Lower lobe of right lung (tissue), 2 donors: ENCODE measurements at places on chromosomes 7 and 10.

- no peak for DNase-seq
Observed at GRCh38 chr7:144575456-144575855, 172.0 kb upstream of the NOBOX start.

GRCh38 chr7:113677811-113678210 is 241.0 kb downstream of the PPP1R3A start:
- DNase-seq, result no peak

- DNase-seq, result no peak
Observed at GRCh38 chr7:139181404-139181803, 49.6 kb upstream of the UBN2 start.

- no peak for DNase-seq
Observed at GRCh38 chr7:29372351-29373090, 177.9 kb downstream of the CHN2 start.

- DNase-seq, result no peak
Observed at GRCh38 chr7:30630986-30631385, 36.3 kb downstream of the GARS1 start.

DNA sequence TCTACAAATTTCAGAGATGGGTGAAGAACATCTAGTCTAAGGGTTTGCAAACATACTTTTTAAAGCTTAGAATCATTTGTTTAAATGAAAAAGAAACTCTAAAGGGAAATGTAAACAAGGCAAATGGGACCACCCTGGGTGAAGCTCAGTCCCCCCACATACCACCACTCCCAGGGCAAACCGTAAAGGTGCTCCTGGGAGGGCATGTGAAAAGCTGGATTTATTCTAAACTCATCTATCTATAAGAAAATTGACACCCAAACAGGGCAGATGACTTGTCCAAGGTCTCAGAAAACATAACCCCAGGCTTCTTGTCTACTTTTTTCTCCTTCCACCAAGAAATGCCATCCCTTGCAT is 223.3 kb upstream of the PRKCQ start:
- DNase-seq, result no peak

DNA sequence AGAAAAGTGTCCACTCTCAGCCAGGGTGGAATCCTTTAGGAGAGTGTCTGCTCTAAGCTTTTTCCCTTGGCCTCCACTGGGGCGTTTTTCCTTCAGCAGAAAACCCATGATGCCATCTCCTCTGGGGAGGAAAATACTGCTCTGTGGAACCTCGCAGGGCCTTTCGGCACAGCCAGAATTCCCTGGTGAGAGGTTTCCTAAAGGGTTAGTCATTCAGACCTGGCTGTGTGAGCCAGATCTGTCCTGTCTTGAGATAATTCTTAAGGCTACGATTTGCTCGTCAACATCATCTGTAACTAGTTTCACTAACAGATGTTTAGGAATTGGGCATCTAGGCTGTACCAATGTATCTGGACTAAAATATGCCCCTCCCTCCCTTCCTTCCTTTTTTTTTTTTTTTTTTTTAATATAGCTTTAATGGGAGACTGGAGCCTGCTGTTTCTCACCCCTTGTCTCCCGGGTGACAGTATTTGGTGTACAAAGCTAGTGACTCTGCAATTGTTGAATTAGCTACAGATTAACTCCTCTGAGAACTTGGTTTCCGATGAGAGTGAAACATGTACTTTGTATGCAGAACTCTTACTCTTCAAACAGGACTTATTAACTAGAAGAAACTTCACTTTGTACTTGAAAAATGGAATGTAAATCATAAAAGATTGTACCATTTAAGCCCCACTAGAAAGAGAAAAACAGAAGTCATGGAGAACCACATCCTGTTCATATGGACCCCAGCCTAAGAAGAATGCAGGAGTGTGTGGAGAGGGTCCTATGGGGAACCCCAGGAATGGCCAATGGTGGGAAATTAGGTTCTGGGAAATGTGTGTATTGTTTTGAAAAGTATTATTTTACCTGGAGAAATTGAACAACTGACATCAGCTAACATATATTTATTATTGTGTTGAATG is 230.9 kb downstream of the CAMK1D start:
- DNase-seq, result no peak

GRCh38 chr10:22386503-22386902 is 41.2 kb downstream of the SPAG6 start:
- DNase-seq, result no peak

DNA sequence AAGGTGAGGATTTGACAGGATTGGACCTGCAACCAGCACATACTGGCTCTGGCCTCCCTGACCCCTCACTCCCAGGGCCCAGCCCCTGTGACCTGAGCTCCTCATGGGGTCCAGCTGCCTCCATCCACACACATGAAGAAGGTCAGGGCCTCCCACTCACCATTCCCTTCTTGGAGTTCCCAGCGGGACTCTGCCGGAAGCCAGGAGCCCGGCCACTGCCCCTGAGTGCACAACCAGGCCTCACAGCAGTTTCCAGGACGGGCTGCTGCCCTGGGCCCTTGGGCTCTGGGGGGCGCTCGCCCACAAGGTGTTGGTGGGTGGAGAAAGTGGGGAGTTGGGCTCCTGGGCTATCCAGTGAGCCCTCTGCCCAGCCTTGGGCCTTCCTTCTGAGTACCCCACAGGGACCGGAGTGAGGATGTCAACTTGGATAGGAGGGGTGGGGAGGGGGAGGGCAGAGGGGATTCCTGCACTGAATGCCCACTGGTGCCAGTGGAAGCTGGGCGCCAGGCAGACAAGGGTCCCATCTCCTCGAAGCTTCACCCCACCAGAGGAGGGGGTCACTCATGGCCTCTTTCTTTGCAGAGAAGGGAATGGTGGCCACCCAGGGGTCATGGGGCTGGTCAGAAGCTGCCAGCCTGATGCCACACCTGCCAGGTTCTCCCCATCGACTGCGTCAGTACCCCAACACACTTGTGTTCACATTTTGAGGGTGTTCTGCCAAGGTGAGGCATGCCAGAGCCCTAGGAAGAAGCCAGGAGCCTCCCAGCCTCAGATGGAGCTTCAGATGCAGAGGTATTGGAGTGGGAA is 115.3 kb downstream of the PTPN20 start:
- peak; percentile 31 for DNase-seq

DNA sequence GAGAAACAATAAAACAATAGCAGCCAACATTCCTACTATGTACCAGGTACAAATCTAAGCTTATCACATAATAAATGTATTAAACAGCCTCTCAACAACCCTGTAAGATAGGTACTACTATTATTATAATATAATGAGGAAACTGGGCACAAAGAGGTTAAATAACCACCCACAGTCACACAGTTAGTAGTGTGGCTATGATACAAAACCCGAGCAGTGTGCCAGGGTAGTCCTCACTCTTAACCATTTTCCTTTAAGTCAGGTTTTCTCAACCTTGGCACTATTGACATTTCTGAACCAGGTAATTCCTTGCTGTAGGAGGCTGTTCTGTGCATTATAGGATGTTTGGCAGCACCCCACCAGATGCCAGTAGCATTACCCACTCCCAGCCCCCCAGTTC is 48.8 kb downstream of the DNAJC1 start:
- DNase-seq, result no peak

- DNase-seq, result no peak
Observed at GRCh38 chr10:22339761-22340328, 5.5 kb upstream of the SPAG6 start.

DNA sequence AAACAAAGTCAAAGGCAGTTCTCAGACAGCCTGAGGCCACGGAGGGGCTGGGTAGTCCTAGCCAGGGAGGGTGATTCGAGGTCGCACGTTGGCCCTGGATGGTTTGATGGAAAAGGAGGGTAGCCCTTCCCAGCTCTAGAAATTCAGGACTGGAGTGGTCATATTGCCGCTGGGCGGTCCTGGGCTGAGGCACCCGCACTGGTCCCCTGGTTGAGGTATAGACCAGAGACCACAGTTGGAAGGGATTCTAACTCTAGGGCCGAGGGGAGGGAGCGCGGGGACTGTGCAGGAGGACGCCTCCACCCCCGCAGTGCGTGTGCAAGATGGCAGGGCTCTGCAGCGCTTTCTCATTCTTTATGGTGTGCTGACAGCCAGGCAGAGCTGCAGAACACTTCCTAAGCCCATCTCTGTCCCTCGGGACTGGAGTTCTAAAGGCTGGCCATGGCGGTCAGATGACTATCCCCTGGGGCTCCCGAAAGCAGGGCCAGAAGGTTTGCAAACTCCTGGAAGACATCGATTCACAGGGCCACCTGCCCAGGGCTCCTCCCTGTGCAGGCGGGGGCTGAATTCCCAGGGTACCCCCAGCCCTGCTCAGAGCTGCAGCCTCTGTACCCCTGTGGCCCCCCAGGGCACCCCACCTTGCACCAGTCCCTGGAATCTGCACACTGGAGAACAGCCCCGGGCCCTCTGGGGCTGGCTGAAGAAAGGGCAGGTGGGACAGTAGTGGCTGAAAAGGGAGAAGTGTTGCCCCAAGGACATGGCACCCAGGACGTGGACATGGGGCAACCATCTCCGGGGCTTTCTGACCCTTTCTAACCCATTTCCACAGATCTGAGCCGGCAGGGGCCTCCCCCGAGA is 51.0 kb upstream of the ELN start:
- DNase-seq, result peak; percentile 22

DNA sequence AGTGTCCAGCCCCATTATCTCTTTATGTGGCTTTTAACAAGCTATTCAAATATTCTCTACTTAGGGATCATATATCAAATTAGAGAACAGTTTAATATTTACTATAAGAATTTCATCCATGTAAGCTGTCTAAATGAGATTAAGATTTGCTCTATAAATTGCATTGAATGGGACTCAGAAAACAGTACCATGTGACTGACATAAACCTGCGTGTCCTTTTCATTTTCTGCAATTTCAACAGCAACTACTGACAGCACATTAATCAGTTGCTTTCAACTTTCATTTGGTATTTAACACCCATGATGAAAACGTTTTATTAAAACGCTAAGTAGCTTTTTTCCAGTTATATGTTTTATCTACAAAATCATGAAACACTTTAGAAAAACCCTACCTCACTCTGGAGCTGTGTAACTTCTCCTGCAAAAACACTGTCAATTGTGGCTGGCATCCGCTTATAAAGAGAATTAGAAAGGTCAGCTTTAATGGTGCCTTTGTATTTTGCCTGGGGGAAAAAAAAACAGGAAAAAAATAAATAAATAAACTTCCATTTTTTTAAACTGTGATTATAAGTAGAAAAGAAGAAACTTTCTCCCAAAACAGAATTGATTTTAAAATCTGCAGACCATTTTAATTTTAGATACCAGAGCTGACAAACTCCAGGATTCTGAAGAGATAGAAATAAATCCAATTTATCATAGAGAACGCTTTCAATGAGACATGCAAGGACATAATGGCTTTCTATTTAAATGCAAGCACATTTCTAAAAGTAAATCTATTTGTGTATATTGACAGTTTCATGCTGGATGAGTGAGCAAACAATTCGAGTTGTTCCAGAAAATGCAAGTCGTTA is 9.2 kb downstream of the NEBL start:
- no peak for DNase-seq

DNA sequence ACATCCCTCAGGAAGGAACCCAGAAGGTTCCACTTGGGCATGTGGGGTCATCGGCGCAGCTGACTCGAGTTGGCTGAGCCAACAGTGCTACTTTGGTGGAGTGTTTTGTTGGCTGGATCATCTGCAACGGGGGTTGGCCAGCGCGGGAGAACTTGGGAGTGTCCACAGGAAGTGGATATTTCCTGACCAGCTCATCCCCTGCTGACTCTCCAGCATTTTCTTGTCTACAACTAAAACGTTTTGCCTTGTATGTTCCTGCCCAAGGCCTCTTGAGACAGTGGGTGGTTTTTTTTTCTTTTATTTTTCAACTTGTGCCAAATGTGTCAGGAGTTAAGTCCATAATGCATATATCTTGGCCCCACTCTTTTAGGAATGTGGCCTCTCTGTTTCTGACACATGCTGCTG is 208.6 kb downstream of the ZNF365 start:
- DNase-seq, result peak; percentile 48
